ENCODE measurements at places on chromosomes 11 and 22.
A peak's percentile ranks its signal among the peaks of the same experiment; 100 is the strongest.

DNA sequence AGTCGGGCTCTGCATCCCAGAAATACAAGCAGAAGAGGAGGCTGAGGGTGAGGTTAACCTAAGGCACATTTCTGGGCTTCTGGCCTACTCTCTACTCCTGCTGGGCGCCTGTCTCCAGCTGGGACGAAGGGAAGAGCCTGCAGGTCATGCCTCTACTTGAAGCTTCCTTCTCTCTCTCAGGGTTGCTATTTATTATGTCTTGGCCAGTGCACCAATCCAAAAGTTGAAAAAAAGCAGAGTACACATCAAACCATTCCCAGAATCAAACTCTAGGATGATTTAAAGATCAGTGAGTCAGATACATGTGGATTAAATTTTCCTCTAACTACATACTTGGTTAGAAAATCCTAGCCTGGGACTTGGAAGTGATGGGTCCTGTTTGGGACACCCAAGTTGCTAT is 60.2 kb upstream of the CDON start:
- no peak for DNase-seq

- DNase-seq: no peak
Observed at GRCh38 chr11:129375751-129376657, at the start of gene BARX2. TSS of gene BARX2 (plus strand) at chr11:129375848. CDS start at chr11:129376036, 188 bp downstream.

GRCh38 chr11:44627165-44627789 is 61.8 kb downstream of the CD82 start:
- DNase-seq: no peak

GRCh38 chr11:77173494-77173893 is 45.4 kb downstream of the MYO7A start:
- no peak for DNase-seq

GRCh38 chr22:47111626-47112581 is 349.5 kb downstream of the TBC1D22A start:
- no peak for DNase-seq

GRCh38 chr11:86152006-86152862 is 83.3 kb upstream of the PICALM start:
- no peak for DNase-seq

GRCh38 chr11:111707039-111707690 is 59.0 kb downstream of the PPP2R1B start:
- DNase-seq: no peak

DNA sequence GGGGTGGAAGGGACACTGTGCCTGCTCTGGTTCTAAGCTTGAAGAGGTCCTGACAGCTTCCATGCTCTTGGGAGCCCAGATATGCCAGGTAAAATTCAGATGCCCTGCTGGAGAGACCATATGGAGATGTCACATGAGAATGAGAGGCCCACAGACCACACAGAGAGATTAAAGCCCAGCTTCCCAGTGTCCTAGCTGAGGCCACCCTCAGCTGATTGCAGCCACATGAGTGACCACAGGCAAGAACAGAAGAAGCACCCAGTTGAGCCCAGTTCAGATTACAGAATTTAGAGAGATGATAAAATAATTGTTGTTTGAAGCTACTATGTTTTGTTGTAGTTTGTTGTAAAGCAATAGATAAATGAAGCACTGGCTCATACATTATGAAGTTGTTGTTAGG is 14.4 kb upstream of the PVALB start:
- DNase-seq: peak; percentile 34

- DNase-seq: no peak
Observed at GRCh38 chr11:114259551-114259983, 36.6 kb upstream of the NNMT start.

- no peak for DNase-seq
Observed at GRCh38 chr11:90178751-90179150, 44.1 kb downstream of the CHORDC1 start.

DNA sequence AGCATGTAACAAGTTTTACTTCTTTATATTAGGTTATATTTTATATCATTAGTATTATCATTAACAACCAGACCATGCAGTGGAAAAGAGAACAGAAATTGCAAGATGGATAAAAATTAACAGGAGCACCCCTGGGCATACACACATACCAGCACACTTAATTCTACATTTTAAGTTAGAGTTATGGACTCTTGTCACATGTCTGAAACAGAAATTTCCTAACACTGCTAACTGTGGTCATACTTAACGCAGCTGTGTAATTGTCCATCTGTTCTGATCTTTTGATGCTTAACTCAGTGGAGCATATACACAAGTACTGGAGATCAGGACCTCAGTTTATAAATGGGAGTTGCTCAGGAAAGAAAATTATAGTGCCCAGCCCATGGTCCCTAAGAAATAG is 358 bp downstream of the OR52H1 start:
- DNase-seq: no peak

DNA sequence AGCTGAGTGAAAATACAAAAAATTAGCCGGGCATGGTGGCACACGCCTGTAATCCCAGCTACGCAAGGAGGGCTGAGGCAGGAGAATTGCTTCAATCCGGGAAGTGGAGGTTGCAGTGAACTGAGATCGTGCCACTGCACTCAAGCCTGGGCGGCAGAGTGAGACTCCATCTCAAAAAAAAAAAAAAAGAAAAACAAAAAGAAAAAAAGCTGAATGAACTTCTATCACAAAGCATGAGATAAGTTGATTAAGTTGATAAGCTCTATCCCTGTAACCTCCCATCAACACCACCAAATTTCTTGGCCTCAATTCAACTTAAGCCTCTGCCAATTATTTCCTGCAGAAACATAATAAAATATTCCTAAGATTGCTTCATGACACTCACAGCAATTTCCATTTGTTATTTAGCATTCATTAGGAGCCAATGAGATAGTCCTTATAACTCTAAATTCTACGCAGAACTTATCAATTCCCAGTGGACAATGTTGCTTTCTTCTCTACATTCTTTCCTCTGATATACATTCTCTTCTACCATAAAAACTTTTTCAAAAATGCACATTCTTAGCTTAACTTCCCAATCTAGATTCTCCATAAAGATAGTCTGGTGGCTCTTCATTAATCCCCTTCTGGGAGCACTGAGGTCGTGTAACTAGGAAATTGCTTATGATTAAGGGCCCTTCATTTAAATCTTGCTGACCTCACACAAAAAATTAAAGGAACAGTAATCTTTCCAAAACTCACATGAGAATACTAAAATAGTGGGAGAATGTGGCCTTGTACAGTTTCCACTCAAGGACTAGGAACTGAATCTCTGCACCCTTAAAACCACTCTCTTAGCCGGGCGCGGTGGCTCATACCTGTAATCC is 2.9 kb downstream of the AMBRA1 start:
- DNase-seq: no peak

DNA sequence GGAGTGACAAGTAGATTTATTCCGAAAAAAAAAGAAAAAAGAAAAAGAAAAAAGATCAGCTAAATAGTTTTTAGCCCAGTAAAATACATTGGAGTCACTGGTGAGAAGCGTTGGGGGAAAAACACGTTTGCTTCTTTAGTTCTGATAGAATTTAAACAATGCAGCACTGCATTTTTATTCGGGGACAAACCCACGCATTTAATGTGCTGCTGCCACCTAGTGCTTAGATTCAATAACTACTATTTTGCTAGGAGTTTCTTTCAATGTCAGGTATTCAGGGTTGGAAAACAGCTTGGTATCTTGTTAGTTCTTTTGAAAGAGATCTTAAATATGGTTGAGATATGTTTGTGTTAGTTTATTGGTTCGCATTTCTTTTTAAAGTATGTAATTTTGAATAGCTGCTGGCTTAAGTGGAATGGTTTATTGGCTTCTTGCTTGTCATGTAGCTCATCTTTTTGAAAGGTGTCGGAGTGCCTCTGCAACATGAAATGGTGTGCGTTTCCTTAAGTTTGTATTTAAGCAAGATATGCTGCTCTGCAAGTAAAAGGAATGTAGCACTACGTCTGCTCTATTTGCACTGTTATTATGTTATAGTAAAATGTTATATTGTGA is 41.9 kb downstream of the SVIP start:
- peak; percentile 23 for DNase-seq

DNA sequence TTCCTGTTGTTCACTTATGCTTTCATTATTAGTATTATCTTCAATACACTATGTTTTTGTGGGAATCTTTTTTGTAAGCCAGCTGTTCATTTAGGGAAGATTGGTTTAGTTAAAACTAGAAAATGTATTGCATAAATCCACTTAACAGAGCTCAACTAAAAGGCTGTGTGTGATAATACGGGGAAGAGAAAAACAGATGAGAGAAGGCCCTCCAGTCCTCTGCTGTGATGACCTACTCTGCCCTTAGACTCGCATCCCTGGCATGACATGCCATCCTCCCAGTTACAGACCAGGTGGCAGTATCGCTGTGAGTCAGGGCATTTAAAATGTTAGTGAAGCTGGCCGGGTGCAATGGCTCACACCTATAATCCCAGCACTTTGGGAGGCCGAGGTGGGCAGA is 173.4 kb upstream of the TTC12 start:
- DNase-seq: no peak

DNA sequence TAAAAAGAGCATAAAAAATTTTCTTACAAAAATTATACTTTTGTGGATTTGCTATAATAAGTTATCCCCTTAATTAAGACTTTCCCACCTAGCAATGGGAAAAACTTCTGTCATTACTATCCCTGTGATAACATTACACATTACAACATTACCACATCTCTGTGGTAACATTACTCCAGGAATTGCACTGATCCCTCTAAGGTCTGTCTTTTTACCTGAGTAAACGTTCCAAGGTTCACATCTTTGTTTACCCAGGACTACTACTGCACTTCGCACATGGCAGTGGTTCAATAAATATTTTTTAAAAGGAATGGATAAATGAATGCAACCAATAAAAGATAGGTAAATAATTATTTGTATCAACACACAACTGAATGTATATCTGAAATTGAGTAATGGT is 92.4 kb upstream of the NOX4 start:
- DNase-seq: no peak

- DNase-seq: no peak
Observed at GRCh38 chr11:74506823-74507222, 13.3 kb upstream of the LIPT2 start.

DNA sequence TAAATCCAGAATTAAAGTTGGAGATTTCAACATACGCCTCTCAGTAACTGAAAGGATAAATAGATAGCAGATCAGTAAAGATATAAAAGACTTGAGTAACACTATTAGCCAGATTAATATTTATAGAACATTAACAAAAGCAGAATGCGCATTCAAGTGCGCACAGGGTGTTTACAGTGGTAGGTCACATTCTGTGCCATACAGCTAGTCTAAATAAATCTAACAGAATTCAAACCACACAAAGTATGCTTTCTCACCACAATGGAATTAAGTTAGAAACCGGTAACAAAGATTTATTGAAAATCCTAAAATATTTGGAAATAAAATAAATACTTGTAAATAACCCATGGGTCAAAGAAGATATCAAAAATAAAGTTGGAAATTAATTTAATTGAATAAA is 341.0 kb downstream of the DYNC2H1 start:
- no peak for DNase-seq

GRCh38 chr22:37558815-37559214 is 1.5 kb upstream of the CDC42EP1 start:
- DNase-seq: no peak

GRCh38 chr11:56764976-56765375 is 16.5 kb upstream of the OR9G4 start:
- DNase-seq: no peak

- no peak for DNase-seq
Observed at GRCh38 chr11:92332986-92333385, 108.4 kb downstream of the FAT3 start.

DNA sequence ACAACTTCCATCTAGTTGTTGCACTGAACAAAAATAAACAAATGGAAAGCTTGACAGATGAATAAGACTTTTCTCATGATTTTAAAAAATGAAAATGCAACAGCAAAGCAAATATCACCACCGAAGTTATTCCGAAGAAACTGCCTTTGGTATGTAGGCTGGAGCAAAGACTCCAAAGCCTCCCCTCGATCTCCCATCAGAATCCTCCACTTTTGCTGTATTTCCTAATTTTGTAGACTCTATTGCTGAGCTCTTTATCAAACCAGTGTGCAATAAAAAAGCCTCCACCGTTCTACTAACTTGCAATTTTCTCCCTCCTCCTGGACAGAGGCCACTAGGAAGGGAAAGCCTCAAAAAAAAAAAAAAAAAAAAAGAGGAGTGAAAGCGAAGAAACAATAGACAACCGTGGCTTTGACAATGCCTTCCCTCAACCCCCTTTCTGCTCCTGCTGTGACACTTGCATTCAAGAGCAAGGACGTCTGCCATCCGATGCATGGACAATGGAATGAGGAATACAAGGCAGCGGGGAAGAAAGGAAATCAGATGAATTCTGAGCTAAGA is 190.9 kb upstream of the BLID start:
- DNase-seq: no peak

DNA sequence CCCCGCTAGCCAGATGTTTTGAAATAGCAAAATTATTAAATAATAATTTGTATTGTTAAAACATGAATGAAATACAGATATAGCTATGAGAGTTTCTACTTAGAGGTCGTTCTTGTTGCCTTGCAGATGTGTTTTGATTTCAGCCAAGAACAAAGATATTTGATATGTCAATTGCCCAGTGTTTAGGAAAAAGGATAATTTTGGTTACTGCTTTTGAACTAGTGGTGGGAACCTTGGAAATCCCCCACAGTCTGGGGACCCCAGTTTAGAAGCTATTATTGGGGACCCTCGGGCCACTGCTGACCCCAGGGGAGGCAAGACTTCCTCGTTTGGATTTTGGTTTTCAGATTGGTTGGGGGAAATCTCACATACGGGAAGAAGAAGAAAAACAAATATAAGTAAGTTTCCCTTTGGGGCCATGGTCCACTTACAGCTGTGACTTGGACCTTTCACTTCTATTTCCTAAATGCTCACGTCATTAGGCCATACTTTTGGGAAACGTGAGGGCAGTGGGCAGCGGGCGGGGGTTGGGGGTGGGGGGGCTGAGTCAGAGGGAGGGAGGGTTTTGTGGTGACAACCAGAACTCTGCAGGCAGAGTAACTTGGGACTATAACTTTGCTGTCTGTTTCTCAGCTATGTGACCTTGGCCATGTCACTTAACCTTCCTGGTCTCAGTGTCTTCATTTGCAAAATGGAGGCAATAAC is 37.0 kb downstream of the LDLRAD3 start:
- DNase-seq: peak; percentile 80

GRCh38 chr22:44002997-44003396 is 21.1 kb upstream of the PARVB start:
- no peak for DNase-seq

GRCh38 chr11:74226907-74227306 is 55.8 kb downstream of the PPME1 start:
- no peak for DNase-seq

DNA sequence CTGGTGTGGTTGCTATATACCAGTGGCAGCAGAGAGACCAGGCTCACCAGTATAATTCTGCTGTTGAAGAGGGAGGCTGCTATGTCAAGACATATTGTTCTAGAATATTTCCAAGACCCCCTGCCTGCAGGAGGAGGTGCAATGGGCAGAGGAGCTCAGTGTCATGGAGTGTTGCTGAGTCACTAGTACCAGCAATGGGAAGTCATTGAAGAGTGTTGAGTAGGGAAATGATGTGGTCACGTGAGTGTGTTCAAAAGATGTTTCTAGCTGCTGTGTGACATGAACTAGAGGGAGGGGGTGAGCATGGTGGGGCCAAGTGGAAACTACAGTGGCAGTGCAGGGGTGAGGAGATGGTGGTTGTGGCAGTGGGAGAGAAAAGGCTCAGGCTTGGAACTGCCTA is 76.3 kb upstream of the BIRC3 start:
- no peak for DNase-seq

Measured in inflammatory macrophage treated with lipopolysaccharide for 4 hours (primary cell).